Left lung (tissue), 14 donors: ENCODE measurements at places on chromosomes 3 and 15. TPM values are rescaled to one million over a fixed set of nuclear protein-coding genes. Genes with fewer than 3 reads are reported as not detected.

GRCh38 chr3:20310629-20311028 is 124.6 kb upstream of the SGO1 start:
- DNase-seq: peak; percentile 15

- no peak for DNase-seq
Measured at GRCh38 chr15:66228807-66229735, 24.5 kb downstream of the MEGF11 start.

DNA sequence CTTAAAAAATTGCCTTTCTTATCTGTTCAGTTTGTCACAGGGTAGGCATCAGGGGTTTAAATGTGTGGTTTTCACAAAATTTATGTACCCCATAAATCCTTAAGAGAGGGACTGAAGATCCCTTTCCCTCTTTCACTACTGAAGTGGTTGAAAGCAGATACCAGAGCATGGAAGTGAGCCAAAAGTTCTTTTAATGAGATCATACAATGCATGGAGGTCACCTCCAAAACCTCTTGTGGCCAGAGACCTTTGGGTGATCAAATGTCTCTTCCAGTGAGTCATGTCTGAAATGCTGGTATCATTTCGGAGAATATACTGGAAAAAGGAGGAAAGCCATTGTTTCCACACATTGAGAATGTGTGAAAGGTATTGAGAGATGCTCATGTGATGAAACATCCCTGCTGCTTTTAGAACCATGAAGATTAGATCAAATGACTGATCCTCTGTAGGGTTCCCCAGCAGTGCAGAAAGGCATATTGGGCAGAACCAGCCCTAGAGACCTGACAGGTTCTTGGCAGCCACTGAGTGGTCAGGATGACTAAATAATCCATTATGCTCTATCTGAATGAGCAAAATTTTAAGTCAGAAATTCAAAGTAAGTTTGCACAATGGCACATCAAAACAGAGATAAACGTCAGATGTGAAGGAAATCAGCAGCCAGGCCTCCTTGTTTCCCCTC is 165.8 kb upstream of the SLC2A2 start:
- no peak for DNase-seq

- DNase-seq: no peak
Measured at GRCh38 chr3:113405180-113405579, 36.1 kb downstream of the CFAP44 start.

GRCh38 chr3:121834157-121834670 is 646 bp downstream of the IQCB1 start:
- DNase-seq: no peak

DNA sequence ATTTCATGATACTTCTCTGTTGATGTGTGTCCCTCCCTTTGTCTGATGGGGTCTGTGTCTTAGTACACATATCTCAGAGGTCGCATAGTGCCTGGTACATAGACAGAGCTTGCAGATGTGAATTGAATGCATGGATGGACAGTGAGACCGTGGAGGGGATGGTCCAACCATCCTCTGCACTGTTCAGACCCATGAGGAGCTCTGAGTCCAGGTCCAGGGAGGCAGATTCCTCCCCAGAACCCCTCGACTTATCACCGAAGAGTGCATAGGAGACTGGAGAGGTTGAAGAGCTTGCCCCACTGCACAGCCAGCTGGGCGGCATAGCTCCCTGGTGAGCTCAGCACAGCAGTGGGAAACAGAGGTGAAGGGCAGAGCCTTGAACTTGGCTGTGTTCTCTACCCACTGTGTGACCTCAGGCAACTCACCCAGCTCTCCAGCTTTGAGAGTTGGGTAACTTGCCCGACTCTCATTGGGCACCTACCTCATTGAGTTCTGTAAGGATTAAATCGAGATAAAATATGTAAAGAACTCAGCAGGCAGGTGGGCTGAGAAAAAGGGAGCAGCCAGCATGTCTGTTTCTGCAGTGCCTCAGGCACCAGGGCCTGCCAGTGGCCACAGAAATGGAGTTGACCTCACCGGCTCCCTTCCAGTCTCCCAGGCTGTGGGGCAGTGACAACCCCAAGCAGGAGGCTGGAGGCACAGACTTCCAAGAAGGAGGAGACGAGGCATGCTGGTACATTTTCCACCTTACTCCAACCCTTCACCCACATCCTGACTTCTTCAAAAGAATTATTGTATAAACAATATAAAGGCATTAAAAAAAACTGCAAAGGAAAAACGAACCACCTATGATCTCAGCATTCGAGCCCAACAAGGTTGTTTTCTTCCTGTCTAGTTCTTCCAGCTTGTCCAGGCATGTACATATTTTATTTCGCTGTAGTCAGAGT is 54.1 kb upstream of the TFRC start:
- peak; percentile 78 for DNase-seq

DNA sequence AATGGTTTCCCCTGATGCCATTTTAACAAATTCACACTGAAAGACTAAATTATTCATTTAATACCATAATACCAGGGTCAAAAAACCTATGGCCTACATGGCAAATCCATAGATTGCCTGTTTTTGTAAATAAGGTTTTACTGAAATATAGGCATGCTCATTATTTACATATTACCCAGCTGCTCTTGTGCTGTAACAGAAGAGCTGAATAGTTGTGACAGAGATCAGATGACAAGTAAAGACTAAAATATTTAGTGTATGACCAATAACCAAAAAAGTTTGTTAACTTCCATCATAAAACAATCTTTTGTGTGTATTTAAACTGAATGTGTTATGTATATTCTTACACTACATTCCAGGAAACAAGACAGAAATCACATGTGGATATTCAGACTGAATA is 60.2 kb downstream of the DENND4A start:
- no peak for DNase-seq

GRCh38 chr15:37518436-37518835 is 416.0 kb upstream of the TMCO5A start:
- DNase-seq: no peak

DNA sequence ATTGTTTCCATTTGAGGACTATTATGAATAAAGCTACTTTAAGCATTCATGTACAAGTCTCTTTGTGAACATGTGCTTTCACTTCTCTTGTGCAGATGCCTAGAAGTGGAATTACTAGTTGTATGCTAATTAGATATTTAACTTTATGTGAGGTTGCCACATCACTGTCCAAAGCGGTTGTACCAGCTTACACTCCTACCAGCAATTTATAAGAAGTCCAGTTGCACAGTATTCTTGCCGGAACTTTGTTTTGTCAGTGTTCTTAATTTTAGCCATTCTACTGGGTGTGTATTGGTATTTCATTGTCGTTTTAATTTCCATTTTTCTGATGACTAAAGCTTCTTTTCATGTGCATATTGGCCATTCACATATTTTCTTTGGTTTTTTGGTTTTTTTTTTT is 29.1 kb downstream of the SEMA3G start:
- DNase-seq: no peak

Gene PIK3CB
- total RNA-seq: 39.6 TPM

Gene SAMMSON
- not detected for total RNA-seq

Gene CLEC3B
- total RNA-seq: 74.0 TPM

Gene FETUB
- not detected for total RNA-seq

Gene GLDN
- 20.5 TPM for total RNA-seq

Gene ARRDC4
- 29.5 TPM for total RNA-seq

Gene WDR82
- total RNA-seq: 67.9 TPM

Gene SERINC4
- 0.12 TPM for total RNA-seq

Gene CD86
- total RNA-seq: 17.6 TPM

Gene TMEM108
- 19.3 TPM for total RNA-seq

Gene TTLL13
- total RNA-seq: 0.26 TPM
